Calu3 (cell line): ENCODE measurements at places on chromosomes 4 and X.

DNA sequence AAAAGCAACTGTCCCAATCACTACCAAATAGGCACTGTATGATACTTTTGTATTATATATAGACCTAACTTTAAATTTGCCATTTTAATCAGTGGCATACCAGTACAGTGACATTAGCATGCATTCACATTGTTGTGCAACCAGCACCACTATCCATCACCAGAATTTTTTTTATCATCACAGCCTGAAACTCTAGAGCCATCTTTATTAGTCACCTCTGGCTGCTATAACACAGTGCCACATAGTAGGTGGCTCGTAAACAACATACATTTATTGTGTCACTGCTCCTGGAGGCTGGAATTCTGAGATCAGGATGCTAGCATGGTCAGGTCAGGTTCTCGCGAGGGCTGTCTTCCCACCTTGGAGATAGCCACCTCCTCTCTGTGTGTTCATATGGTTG lies 188.4 kb upstream of the GALNT7 start:
- DNase-seq, result no peak

GRCh38 chr4:8105306-8106100 lies 53.1 kb downstream of the ABLIM2 start:
- DNase-seq, result no peak

DNA sequence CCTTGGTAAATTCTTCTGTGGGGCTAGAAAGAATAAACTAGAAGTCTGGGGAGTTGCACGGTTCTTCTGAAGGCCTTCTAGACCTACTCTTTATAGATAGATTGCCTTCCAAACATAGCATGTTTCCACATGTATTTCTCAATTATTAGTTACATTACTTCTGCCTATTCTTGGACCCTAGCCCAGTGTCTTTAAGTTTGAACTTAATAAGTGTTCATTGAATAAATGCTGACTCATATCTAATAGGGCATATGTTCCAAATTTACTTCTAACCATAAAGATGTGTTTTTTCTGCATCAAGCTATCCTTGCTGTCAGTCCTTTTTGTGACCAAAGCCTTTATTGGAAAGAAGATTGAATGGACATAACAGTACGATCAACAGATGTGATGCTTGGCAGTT lies 503.6 kb upstream of the ZFP42 start:
- no peak for DNase-seq

DNA sequence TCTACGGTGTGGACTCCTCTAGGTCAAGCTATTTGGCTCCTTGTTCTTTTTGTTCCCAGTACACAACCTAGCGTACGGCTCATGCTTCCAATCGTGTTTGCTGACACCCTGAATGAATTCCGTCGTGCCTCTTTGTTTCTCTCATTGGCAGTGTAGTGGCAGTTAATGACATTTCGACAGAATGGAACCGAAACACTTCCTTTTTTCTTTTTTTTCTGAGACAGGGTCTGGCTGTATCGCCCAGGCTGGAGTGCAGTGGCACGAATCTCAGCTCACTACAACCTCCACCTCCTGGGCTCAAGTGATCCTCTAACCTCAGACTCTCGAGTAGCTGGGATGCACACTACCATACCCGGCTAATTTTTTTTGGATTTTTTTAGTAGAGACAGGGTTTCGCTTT lies 113.3 kb upstream of the ATP6AP2 start:
- DNase-seq, result no peak

DNA sequence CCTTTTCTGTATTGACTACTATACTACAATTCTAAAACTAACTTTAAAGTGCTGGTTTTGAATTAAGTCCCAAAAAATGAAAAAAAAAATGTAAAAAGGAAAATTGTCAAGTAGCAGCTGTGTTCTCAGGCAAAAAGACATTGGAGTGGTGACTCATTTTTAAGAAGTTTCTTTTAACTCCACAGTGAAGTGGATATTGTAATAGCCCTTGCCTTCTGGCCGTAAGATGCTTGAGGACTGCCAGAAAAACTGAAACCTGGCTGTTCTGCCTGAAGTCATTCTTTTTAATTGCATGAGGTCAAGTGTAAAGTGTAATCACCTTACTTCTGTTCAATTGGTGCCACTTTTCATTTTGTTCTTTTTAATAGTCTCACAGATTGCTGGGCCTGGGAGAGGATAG lies 28.9 kb downstream of the SPANXD start:
- no peak for DNase-seq

GRCh38 chr4:98521486-98521885 lies 136.9 kb downstream of the TSPAN5 start:
- no peak for DNase-seq

GRCh38 chr4:130636486-130636885 lies 1540.5 kb downstream of the C4orf33 start:
- DNase-seq, result no peak

- no peak for DNase-seq
Measured at GRCh38 chrX:39308126-39308525, 506.9 kb downstream of the MID1IP1 start.

- DNase-seq, result no peak
Measured at GRCh38 chr4:69713593-69713992, 46.8 kb downstream of the SULT1B1 start.

GRCh38 chr4:145531859-145532258 lies 50.2 kb downstream of the SMAD1 start:
- no peak for DNase-seq

DNA sequence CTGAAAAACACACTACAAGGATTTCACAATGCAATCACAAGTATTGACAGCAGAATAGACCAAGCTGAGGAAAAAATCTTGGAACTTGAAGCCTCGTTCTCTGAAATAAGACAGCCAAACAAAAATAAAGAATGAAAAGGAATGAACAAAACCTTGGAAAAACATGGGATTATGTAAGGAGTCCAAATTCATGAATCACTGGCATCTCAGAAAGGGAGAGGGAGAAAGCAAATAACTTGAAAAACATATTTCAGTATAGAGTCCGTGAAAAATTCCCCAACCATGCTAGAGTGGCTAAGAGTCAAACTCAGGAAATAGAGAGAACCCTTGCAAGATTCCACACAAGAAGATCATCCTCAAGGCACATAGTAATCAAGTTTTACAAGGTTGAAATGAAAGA lies 178.5 kb upstream of the CTSO start:
- DNase-seq, result no peak

DNA sequence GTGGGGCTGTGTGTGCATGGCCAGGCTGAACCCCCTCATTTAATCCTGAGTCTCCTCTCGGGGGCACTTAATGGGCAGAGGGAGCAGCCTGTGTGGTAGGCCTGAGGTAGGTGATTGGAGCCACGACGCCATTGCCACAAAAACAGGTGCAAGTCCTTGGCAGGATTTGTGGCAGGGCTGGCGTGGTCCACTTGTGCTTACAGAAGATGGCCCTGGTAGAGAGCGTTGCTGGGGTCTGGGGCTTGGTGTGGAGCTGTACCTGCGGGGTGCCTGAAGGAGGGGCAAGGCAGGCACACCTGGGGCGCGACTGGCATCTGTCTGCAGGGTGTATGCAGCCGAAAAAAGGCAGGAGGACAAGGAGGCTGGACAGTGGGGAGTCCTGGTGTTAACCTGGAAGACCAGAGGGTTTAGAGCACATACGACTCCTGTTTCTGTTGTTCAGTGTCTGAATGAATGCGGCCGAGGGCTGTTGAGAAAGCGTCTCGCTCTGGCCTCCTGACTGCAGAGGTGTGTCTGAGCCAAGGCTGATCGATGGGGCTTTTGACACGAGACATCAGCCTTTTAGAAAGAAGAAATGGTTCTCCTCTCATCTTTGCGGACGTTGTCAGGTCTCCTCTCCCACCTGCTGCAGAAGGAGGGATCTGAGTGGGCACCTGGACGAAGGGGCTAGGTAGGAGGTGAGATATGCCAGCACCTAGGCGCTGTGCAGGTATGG lies 52.0 kb downstream of the TBC1D14 start:
- no peak for DNase-seq

DNA sequence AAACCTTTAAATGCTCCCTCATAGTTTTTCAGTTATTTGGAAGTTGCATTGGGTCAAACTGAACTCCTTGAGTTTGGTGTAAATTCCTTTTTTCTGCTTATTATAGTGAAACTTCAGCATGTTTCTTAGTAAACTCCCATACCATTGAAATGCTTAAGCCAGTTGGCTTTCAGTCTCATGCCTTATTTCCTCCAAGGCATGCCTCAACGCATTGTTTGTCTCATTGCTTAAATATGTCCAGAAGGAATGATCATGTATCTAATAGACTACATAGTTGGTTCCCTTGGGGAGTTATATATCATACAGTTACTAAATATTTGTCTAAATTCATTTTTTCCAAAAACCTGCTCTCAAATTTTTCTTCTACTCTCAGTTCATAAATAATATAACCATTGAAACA lies 114.0 kb downstream of the STOX2 start:
- DNase-seq, result no peak

DNA sequence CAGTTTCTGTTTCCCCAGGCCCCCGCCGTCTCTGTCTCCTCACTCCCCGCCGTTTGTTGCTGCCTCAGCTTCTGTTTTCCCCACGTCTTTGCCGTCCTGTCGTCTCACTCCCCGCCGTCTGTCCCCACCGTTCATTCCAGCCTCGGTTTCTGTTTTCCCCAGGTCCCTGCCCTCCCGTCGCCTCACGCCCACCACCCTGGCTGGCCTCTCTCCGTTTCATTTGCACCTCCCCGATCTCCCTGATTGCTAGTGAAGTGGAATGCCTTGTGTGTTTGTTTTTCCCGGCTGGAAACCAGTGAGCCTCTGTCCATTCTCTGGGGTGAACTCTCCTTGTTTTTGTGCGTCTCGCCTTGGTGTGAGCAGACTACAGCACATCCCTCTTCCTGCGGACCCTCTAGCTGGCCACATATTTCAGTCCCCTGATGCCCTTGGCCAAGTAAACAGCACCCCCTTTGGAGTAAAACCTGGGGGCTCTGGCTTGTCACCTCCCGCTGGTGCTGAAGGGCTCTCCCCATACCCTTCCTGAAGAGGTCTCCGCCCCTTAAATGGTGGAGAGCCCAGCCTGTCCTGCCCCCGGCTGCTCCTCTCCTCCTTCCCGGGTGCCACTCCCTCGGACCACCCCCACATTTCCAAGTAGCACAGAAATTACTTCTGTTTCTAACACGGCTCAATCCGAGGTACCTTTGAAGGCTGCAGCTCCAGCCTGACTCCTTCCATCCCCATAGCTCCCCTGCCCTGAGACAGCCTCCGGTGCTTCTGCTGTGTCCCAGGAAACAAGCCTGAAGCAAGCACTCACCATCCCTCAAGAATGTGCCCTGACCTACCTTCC lies 13.2 kb downstream of the TMEM175 start:
- DNase-seq, result no peak

DNA sequence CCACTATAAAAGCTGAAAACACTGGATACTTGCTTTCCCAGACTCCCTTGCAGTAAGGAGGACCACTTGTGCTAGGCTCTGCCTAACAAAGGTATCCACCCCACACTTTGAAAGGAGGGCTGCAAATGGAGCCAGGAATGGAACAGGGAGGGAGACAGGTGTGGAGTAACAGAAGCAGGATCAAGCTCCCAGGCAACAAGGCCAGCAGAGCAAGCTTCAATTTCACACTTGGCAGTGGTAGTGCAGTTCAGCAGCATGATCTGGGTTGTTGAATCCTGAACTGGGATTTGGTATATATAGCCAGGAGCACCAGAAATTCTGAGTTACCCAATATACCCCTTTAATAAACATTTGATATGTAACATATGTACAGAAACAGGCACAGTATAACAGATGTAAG lies 9.8 kb downstream of the LAMP2 start:
- DNase-seq, result no peak

GRCh38 chrX:7179446-7179845 lies 31.5 kb upstream of the PUDP start:
- no peak for DNase-seq

- peak; percentile 56 for DNase-seq
Measured at GRCh38 chr4:48905363-48906015, 1.1 kb downstream of the OCIAD2 start.

DNA sequence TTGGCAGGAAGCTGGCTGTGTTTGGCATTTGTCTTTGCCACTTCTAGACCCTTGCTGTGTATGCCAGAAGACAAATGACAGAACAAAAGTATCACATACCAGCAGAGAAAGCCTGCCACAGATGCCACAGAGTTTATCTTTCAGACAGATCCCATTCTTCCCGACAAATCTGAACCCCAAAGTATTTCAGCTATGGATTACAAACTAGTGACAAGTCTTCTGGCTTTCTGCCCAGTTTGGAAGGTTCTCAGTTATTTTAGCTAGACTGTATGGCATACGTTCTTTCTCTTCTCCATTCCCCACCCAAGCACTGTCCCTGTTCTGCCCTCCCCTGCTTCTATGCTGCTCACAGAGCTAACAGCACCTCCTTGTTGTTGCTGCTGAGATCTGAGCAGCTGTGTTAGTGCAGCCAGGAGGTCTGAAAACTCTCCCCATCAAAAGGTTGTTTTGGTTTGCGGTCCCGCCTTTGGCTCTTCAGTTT lies 236.7 kb downstream of the FRAS1 start:
- peak; percentile 11 for DNase-seq

GRCh38 chr4:118313098-118313497 lies 39.7 kb downstream of the PRSS12 start:
- no peak for DNase-seq

DNA sequence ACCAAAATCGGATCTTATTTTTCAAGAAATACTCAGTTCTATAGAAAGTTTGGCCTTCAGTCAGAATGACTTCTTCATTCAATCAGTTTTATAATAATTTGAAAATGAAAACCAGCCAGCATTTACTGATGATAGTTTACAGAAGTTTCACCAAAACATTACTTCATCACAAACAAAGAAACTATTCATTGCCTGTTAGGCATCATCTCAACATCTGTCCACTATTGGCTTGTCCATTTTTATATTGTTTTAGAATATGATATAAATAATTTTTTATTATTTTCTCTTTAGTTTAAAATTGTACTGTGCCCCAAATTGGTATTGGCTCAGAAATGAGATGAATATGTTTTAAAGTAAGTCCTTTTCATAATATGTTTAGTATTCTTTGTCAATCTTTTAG lies 38.4 kb downstream of the FAT4 start:
- DNase-seq, result no peak

DNA sequence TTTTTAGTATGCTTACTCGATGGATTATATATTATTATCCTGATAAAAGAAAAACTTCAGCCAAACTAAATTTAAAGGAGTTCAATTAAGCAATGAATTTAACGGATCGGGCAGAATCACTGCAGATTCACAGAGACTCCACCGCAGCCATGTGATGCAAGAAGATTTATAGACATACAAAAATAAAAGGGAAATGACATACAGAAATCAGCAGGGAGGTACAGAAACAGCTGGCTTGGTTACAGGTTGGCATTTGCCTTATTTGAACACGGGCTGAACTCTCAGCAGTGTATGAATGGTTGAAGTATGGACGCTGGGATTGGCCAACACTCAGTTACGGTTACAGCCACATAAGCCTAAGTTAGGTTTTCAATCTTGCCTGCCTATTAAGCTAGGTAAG lies 35.4 kb upstream of the DHRSX start:
- no peak for DNase-seq

- no peak for DNase-seq
Measured at GRCh38 chr4:152408514-152409327, 127.2 kb downstream of the FBXW7 start.

GRCh38 chr4:8117278-8117682 lies 41.3 kb downstream of the ABLIM2 start:
- peak; percentile 45 for DNase-seq

GRCh38 chr4:10582059-10582686 lies 102.4 kb downstream of the CLNK start:
- peak; percentile 4 for DNase-seq

- no peak for DNase-seq
Measured at GRCh38 chr4:140675599-140676231, 80.5 kb downstream of the TBC1D9 start.

GRCh38 chr4:163161536-163162205 lies 5.0 kb downstream of the NAF1 start:
- DNase-seq, result no peak
